ENCODE measurements at places on chromosomes 5 and 9. TPM values are rescaled to one million over a fixed set of nuclear protein-coding genes. Genes with fewer than 3 reads are reported as not detected.

- DNase-seq, result no peak
These were observed 15.8 kb downstream of the CNTFR start for GRCh38 chr9:34573599-34574325.

GRCh38 chr5:114101153-114101552, 260.7 kb upstream of the KCNN2 start:
- peak; percentile 30 for DNase-seq

DNA sequence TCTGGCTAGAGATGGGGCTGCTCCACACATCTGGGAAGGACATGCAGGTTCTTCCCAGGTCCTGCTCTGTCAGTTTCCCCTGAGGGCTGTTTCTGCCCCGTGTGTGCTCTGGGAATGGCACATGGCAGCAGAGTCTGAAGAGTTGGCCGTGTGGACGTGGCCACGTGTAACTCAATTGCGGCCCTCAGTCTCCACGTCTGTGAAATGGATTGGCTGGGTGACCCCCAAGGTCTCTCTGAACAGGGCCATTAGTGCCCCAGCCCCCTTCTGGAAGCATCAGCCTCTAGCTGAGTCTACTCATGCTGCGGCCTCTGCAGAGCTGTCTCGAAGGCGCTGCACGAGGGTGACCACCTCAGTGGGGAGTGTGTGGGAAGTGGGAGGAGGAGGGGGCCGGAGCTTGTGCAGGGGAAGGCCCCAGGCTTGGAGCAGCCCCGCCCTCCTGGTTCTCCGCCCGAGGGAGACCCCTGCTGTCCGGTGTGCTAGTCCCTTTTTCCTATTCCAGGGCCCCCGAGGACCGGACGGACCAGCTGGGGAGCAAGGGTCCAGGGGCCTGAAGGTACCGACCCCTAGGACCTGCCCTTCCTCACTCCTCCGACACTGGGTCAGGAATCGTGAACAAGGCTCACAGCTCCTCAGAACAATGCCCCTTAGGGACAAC, 58.9 kb upstream of the ORM1 start:
- no peak for DNase-seq

GRCh38 chr5:181191526-181192336, 13.3 kb downstream of the TRIM7 start:
- DNase-seq, result peak; percentile 92

The CNOT8 gene
- total RNA-seq, result 50.1 TPM

GRCh38 chr5:50751064-50751657, 84.7 kb downstream of the PARP8 start:
- DNase-seq, result peak; percentile 40

GRCh38 chr5:168531987-168532864, 3.1 kb downstream of the FBLL1 start:
- no peak for DNase-seq

DNA sequence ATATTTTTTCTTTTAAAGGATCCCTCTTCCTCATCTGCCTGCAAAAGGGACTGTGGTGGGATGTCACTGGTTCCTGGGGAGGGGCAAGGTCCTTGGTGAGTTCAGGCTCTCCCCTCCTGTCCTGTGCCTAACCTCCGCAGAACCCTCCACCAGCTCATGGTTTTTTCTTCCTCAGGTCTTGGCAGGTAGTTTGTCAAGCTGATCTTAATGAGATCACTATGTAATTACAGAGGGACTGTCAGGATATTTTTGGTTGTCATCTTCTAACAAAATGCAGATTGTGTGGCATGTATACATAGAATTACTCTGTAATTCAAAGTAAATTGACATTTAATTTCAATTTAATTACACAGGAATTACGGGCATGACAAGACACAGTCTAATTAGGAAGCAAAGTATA, 150.3 kb upstream of the SEMA6A start:
- DNase-seq, result no peak

DNA sequence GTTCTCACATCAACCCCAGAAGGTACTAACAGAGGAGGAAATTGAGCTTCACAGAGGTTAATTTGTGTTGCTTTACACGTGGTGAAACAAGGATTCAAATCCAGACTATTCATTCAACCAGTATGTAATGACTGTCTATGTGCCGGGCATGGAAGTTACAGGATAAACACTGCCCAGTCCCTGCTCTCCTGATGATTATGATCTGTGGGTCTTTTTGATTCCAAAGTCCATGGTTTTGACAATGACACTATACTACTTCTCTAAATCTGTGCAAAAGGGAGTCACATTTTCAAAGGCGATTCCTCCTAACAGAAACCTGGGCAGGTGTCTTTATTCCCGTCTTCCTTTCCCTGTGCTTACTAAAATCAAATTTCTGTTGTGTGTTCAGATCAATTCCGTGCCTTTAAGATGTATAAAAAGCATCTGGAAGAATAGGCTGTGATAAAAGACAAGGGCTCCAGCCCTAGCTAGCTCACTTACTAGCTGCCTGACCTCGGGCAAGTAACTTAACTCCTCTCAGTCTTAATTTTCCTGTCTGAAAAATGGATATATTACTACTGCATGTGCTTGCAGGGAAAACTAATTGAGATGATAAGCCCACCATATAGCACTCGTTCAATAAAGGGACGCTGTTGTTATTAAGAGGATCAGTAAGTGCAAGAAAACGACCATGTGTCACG, 970 bp upstream of the CREBRF start:
- DNase-seq, result no peak

The OBP2A gene
- total RNA-seq, result not detected

DNA sequence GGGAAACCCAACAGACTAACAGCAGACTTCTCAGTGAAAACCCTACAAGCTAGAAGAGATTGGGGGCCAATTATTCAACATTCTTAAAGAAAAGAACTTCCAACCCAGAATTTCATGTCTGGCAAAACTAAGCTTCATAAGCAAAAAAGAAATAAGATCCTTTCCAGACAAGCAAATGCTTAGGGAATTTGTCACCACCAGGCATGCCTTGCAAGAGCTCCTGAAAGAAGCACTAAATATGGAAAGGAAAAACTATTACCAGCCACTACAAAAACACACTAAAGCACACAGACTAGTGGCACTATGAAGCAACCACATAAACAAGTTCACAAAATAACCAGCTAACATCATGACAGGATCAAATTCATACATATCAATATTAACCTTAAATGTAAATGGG, 131.1 kb downstream of the OR2K2 start:
- DNase-seq, result peak; percentile 36

The PCDHA6 gene
- 3.6 TPM for total RNA-seq

DNA sequence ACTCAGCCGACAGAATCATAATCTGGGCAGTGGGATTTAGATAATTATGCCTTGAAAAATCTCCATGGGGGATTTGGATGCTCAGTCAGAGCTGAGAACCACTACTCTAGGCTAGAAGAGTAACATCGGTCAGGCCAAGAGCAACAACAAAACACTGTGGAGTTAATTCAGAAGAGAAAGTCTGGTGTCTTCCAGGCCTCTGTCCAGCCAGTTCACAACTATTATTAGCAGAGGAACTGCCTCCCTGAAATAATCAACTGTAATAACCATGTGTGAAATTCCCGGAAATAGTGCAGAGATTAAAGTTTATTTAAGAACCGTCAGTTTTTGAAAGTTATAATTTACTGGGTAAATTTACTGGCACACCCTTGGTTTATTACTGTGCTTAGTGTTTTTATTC, 8.2 kb upstream of the MARCHF3 start:
- DNase-seq, result no peak

The TMC1 gene
- total RNA-seq, result not detected

Measured in fibroblast of lung (primary cell).